ENCODE measurements at places on chromosomes 2 and 18. TPM values are rescaled to one million over a fixed set of nuclear protein-coding genes. Genes with fewer than 3 reads are reported as not detected.
A peak's percentile ranks its signal among the peaks of the same experiment; 100 is the strongest.

DNA sequence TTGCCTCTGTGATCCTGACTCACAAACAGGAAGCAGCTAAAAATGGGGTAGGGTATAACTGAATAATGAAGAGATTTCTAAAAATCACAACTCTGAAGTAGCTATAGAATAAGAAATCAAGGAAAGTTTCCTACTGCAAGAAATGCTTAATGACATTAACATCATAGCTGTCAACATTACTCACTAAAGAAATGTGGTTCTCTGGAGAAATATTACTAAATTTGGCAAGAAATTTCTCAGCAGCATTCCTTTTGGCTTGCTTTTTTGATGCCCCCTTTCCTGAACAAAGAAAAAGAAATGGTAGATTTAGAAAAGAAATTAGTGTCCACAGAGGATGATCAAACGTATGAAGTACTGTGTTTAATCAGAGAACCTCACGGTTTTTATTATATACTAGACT is 9.5 kb downstream of the PRKRA start:
- DNase-seq, result no peak

DNA sequence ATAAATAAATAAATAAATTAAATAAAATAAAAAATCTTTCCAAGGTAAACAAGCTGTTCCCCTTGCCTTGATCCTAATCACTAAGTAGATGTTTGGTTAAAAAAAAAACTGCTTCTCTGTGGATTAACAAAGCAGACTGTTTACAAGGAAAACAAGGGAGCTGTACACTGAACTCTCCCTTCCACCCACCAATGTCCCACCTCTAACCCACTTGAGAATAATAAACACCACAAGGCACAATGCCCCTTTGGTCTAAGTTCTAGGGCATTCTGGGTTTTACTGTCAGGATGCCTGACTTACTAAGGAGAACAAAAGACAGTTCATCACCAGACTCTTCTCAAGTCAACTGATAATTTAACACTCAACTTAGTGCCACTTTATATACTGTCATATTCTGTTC is 83.5 kb downstream of the NCKAP1 start:
- no peak for DNase-seq

Gene CDH19
- total RNA-seq, result not detected

DNA sequence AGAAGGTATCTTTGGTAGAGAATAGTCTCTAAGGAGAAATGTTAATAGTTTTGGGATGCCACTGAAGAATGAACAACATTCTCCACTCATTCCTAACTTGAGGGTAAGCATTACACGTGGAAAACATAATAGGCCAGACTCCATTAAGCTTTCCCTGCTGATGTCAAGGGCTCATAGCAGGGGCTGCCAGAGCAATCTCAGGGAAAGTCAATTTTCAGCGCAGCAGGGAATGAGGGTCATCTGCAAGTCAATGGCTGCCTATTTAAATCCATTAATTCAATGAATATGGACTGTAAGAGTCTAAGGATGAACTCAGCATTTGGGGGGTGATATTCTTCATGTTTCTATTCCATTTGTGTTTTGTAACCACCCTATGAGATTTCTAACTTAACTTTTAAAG is 144.2 kb upstream of the ARL4C start:
- DNase-seq, result no peak

Gene GCG
- total RNA-seq, result not detected

Gene VIL1
- not detected for total RNA-seq

Gene SERPINB13
- not detected for total RNA-seq

DNA sequence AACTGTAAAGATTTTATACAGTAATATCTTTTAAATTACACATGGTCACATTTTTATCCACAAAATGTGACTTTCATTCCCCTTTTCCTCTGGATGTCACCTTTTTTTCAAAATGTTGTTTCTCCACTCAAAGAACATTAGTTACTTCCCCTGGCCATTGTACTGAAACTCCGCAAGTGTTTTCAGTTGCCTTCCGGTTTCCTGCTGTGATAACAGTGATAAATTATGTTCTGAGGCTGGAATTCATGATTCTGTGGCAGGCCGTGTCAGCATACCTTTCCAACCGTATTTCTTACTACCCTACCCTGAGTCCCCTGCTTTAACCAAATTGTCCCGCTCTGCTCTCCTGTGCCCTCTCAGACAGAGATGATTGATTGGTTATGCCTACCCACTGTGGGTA is 53.5 kb downstream of the MGAT5 start:
- no peak for DNase-seq

GRCh38 chr2:120612931-120613330 is 122.7 kb upstream of the GLI2 start:
- no peak for DNase-seq

GRCh38 chr2:71129902-71130151 is 202 bp downstream of the MCEE start:
- DNase-seq, result no peak

GRCh38 chr2:172098650-172099471 is 3.8 kb downstream of the DLX2 start:
- peak; percentile 71 for DNase-seq

Gene WDR12
- 28.7 TPM for total RNA-seq

DNA sequence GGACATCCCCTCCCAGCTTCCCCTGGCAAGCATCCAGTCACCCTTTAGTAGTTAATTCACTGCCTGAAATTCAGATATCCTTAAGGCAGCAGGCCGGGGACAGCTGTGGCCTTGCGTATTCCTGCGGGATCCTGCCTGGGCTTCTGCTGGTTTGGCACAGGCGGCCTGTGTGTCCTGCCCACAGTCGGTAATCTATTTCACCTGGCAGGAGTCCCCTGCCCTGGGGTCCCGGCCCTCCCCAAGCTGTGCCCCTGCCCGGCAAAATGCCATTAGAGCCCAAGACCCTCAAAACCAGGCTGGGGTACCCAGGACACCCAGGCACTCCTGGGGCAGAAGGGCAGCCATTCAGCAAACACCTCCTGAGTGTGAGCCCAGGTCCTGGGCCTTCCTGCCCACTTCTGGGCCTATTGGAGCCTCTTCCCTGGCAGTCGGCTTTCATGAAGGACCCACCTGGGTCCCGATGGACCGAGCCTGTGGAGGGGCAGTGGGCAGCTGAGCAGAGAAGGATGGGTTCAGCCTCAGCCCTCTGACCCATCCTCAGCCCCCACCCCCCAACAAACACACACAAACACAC is 11.6 kb downstream of the CROCC2 start:
- no peak for DNase-seq
